Daoy (cell line): ENCODE measurements at places on chromosomes 11 and 22. TPM values are rescaled to one million over a fixed set of nuclear protein-coding genes. Genes with fewer than 3 reads are reported as not detected.

Gene GRIA4
- total RNA-seq = 1.2 and 1.5 TPM in 2 replicates

Gene OR5A1
- not detected in 2 replicates for total RNA-seq

Gene BDNF
- 11.9 and 12.5 TPM in 2 replicates for total RNA-seq

Gene SLC5A4
- not detected in 2 replicates for total RNA-seq

GRCh38 chr11:122900587-122901202 is 18.1 kb downstream of the JHY start:
- no peak for DNase-seq

DNA sequence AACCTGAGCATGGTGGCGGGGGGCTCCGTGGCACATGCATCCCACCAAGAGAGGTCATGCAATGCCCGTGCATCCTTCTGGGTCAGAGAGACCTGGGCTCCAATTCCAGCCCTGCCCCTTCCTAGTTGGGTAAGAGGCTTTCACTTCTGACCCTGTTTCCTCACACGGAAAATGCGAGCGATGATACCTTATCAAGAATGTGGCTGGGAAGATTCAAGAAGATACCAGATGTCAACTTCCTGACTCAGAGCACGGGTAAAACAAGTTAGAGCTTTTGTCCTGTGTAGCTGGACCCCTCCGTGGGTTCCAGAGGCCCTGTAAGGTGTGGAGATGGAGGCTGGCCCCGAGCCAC is 8.7 kb upstream of the DGKZ start:
- DNase-seq = no peak

DNA sequence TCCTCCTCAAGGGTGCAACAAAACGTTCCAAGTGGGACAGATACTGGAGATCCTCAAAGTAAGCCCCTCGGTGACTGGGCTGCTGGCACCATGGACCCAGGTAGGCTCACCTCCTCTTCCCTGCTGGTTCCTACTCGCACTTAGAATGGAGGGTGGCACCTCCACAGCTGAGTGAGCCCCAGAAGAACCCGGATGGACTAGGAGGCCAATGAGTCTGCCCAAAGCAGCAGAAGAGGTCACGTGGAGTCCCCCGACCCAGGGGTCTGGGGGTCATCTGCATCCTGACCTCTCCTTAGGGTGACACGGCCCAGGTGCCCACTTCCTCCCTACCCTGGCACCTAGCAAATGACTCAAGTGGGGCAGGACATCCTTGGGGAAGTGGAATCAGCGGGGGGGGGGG is 4.4 kb downstream of the APOL1 start:
- no peak for DNase-seq

DNA sequence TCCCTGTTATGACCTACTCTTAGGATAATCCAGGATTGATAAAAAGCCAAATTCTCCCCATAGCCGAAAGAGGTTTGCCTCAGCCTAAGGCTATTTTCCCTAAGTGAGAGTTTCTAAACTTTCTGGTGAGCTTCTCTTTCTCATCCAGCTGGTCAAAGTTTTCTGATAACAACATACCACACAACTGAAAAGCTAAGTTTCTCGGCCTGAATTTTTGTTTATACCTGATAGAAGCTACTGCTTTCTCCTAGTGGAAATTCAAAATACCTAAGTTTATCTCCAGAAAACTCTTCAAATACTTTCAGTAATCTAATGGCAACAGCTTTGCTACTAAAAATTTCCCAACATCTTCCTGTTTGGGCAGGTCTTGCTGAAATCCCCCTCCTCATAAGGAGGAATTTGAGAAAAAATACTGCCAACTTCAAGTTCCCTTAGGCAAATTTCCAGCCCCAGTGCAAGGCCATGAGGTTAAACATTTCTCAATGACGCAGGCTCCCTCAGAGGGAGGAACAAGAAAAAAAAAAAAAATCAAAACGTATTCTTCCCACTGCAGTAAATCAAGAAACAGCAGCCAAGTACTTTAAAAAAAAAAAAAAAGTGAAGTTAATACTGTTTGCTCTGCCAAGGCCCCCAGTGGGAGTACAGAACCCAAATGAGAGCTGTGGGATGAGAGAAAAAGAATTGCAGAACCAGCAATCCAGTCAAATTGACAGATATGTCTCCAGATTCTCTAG is 127.0 kb downstream of the MRTFA start:
- DNase-seq = peak; percentile 76

DNA sequence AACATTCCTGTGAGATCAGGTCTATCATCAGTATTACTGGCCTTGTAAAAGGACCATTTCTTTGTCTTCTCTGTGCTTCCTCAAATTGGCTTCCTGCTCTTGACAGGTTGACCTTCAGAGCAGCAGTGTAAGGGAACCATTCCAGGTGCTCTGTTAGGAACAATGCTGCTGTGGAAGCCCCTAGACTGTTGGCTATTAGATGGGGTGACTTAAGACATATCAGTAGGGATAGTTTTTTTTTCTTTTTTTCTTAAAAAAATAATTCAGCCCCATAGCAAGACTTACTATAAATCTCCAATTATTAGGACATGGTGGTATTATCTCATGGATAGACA is 37.6 kb downstream of the COA4 start:
- no peak for DNase-seq

DNA sequence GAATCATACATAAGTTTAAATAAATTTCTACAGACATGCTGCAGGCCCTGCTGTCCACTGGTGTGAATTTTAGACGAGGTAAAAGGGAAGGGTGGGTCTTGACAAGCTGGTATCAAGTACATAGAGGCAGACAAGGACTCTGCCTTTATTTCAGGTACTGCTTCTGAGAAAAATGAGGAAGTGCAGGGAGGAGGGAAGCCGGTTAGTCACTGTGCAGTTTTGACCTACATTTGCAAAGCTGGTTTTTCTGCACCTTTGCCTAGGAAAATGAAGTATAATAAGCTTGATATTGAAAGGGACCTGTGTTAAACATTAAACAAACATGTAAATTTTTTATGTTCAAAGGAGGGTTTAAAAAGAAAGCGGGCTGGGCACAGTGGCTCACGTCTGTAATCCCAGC is 24.6 kb downstream of the TMEM45B start:
- DNase-seq = no peak

DNA sequence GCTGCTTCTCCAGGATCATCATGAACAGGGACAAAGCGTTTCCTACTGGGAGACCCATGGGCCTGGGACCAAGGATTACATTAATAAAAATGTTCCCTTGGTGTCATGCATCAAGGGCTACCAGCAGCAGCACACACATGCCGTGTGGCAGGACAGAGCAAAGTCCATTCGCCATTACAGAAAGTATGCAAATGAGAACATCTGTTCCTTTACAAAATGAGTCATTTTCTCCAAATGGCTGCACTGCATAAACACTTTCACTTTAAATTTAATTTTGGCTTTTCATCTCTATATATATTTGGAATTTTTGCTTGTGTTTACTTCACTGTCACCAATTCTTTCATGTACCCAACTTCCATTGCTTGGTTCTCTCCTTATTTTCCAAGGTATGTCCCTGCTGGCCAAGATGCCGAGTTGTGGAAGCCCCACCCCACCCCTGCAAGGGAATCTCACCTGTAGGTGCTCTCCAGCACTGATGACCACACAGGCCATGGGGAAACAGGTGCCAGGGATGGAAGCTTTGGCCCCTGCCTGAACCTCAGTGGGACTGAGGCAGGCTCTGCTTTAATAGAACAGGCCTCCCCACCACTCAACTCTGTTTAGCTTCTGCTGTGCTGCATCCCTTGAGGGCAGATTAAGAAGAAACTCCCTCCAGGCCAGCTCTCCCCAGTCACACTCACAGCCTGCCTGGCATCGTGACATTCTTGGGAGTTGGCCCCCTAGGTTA is 15.6 kb upstream of the GNAZ start:
- no peak for DNase-seq

DNA sequence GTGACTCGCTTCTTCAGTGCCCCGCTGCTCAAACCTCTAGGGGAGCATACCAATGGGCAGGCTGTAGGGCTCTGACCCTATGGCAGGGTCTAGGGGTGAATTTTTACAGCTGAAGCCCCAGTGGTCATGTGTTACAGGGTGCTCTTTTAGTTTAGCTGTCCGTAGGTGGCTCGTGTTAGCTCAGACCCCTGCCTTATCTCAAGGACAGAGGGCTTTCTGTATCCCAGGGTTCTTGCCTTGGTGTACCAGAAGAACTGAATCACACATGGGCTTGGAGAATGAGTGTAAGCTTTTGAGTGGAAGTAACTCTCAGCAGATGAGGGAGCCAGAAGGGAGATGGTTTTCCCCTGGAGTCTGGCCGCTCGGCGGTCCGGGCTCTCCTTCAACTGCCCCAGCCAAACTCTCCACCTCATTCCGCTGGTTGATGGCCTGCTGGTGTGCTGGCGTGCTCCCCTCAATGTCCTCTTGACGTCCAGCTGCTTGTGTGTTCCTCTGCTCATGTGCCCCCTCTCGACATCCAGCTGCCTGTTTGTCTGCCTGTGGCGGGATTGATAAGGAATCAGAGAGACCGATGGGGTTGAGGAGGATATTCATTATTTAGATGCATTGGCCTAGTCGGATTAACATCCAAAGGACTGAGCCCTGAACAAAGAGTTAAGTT is 37.5 kb downstream of the BIRC2 start:
- DNase-seq = no peak

- no peak for DNase-seq
Measured at GRCh38 chr11:130719220-130719915, 196.9 kb downstream of the SNX19 start.
